ENCODE measurements at places on chromosomes 2 and 18.

GRCh38 chr2:49265471-49265870, 111.2 kb upstream of the FSHR start:
- no peak for DNase-seq

DNA sequence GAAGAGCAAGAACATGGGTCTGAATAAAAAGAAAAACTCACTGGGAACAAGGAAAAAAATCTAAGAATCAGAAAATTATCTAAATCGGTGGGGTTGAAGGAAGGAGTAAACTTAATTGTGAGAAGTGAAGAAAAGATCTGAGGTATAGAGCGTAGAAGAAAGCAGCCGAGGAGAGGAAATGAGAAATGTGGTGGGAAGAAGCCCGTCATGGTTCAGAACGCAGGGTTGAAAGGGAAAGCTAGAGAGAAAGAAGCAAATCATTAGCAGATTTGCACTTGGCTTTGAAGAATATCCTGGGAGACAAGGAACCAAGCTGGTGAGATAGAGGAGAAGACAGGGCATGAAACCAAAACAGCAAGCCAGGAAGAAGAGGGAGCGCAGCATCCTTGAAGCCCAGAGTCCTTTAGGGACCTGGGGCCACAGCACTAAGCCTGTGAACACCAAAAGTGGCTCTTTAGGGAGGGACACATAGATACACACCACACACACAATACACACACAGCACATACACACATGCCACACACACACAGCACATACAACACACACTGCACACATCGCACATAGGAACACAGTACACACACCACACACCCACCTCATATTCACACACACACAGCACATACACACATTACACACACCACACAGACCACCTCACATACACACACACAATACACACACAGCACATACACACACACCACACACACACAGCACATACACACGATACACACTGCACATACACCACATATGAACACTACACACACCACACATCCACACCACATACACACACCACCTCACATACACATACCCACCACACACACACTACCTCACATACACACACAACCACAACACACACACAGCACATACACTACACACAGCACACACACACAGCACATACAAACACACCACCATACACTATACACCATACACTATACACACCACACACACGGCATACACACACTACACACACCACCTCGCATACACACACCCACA, 274.6 kb downstream of the ETAA1 start:
- DNase-seq, result no peak

DNA sequence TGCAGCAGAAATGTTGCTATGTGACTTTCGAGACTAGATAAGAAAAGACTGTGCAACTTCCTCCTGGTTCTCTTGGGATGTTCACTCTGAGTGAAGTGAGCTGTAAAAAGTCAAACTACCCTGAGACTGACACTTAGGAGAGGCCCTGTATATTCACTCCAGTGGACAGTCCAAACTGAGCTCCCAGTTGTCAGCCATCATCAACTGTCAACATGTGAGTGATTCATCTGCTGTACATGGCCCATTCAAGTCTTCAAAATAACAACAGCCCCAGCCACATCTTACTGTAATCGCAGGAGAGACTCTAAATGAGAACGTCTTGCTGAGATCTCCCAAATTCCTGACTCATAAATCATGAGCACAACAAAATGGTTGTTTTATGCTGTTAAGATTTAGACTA, 8.5 kb upstream of the UNC80 start:
- DNase-seq, result no peak

- no peak for DNase-seq
These were observed 50.4 kb downstream of the SPATS2L start for GRCh38 chr2:200356857-200357384.

DNA sequence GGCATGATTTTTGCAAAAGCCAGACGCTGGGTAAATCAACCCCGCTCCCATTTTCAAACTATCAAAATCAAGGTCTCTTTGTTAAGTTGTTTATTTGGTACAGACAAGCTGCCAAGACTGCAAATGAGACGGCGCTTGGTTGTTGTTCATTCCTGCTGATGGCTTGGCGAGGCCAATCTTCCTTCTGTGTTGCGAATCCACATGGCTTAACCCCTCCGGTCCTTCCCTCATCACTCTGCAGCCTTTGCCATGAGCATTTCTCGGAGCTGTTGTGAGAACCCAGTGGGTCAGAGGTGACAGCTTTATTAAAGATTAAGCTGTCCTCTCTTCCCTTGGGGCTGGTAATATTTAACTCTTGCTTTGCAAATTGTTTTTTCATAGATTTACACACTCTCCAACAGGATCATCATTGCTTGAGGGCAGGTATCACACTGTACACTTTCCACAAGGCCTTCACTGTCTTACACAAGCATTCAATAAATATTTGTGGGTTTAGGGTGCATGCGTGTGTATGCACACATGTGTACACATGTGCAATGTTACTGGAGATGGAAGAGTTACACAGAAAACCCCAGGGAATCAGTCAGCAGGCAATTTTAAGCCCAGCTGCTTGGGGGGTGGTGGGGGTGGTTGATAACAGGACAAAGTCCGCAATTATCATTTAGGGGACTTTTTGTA, 27.8 kb upstream of the KCNF1 start:
- no peak for DNase-seq

DNA sequence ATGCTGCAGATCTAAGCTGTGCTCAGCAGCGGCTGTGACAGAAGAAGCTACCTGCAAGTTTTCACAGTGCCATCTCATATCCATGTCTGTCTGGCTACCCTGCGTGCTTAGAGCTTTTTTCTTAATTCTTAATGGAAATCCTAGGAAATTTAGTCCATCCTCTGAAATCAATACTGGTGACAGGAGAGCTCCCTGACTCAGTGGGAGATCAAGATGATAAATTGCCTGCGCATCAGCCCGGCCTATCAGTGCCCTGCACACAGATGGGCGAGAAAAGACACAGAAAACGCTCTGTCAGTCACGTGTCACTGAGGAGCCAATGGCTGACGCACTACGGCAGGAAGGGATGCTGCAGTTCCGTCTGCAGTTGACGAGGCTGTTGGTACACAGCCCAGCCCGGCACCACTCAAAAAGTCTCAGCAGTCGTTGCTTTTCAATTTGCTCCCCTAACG, 819.6 kb upstream of the FSHR start:
- DNase-seq, result peak; percentile 36

DNA sequence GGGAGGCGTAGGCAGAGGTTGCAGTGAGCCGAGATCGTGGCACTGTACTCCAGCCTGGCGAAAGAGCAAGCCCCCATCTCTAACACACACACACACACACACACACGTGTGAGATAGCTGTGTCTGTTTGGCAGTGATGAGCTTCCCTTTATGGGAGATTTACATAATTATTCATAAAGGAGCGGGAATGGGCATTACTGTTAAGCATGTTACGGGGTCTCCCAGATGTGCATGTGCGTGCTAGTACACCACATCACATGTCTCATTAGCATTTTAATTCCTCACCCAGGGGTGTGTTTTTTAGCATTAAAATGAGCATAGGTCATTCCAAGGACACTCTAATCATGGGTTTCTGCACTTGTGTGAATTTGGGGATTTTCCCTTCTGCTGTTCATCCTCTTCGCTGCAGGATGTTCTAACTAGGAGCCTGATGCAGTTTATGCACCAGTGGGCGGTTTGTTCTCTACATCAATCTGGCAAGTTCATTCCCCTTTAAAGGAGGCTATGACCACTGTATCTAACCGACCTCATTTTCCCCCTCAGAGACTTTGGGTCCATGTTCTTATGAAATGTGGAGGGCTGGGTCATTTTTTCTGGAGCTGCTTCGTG, 1.0 kb upstream of the FAM178B start:
- no peak for DNase-seq

DNA sequence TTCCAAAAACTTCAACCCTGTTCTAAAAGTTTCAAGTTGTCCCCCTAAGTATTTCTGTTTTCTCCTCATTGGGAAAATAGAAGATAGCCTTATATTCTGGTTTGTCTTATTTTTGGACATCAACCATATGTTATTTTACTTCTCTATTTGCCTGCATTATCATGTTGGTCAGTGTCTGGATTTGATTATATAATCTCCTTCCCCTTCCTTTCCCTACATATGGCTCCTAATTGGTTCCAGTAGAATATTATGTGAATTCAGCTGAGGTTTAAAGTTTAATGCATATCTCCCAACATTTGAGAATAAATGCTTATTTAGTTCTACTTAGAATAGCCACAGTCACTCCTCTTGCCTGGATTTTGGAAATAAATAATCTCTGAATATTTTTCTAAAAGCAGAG, 66.9 kb downstream of the OXER1 start:
- no peak for DNase-seq

- no peak for DNase-seq
These were observed 171.7 kb upstream of the HS6ST1 start for GRCh38 chr2:128490321-128490720.

GRCh38 chr2:119426801-119427395, 4.8 kb upstream of the TMEM37 start:
- no peak for DNase-seq

DNA sequence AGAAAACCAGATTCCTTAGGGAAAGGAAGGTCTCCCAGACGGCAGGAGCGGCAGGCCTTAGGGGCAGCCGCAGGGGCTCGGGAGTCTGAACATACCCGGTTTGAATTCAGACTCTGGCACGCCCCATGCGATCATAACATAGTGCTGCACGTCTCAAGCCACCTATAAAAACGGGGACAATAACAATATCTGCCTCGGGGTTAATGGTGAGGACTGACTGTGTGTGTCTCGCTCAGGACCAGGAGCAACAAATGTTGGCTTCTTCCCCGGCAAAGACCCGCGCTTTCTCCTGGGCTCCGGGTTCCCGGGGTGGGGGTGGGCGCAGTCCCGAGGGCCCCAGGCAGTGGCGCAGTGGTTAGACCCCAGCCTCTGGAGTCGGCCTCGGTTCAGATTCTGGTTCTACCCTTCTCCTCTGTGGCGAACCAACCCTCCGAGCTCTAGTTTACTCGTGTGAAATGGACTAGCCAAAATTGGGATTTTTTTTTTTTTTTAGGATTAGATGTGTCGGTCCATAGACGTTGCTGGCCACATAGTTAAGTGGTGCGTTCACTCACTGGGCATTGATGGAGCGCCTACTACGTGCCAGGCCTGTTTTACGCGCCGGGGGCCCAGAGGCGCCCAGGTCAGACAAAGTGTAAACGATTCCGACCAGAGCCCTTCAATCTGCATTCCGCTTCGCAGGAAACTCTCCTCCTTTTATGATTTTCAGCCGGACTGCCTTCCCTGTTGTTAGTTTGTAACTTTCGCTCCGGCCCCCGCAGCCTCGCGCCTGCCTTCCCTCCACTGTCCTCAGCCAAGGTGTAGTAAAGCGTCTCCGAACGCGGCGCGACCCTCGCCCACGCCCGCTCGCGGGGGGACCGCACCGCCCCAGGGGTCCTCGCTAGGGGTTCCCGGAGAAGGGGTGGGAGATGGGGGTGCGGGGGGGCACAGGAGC, 820 bp upstream of the SH3BP4 start:
- no peak for DNase-seq

DNA sequence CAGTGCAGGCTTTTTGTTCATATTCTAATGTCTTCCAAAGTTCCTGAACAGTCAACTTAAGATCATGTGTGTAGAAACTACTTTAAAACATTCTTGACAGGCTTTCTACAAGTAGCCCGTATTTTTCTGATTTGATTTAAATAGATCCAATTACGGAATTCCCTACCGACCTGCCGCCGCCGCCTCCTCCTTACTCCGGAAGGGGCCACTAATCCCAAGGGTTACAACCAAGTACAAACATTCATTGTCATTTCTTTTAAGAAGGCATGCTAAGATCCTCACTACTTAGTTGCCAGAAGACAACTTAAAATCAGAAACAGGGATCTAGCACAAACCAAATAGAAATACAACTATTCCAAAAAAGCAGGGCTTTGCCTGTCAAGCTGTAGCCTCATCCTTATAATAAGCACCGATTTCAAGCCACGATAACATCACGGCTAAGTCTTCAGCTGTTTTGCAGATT, 784 bp downstream of the WDR33 start:
- DNase-seq, result no peak

DNA sequence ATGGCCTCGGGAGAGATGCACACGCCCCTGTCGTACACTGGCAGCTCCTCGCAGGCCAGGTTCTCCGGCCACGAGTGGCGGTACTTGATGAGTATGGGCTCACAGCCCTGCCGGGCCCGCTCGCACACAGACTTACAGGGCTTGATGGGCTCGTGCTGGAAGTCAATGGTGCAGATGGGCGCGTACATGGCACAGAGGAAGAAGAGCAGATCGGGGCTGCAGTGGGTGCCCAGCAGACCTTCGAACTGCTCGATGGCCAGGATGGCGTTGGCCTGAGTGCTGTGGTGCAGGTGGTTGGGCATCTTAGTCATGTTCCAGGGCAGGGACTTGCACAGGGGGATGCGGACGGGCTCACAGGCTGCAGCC, 359 bp downstream of the FRZB start:
- DNase-seq, result no peak

DNA sequence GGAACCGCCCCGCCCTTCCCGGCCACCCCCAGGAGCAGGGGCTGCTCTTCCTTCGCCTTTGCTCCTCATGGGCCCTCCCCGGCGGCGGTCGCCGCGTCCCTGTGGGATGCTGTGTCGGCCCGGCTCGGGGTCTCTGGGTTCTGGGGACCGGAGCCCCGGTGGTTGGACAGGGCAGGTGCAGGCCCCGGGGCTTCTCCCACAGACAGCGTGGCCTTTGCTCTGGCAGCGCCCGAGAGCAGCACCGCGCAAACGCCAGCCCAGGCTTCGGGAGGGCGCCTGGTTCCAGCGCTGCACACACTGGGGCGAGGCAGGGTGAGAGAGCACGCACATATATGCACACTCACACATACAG, 9.0 kb upstream of the KCNG2 start:
- DNase-seq, result no peak

DNA sequence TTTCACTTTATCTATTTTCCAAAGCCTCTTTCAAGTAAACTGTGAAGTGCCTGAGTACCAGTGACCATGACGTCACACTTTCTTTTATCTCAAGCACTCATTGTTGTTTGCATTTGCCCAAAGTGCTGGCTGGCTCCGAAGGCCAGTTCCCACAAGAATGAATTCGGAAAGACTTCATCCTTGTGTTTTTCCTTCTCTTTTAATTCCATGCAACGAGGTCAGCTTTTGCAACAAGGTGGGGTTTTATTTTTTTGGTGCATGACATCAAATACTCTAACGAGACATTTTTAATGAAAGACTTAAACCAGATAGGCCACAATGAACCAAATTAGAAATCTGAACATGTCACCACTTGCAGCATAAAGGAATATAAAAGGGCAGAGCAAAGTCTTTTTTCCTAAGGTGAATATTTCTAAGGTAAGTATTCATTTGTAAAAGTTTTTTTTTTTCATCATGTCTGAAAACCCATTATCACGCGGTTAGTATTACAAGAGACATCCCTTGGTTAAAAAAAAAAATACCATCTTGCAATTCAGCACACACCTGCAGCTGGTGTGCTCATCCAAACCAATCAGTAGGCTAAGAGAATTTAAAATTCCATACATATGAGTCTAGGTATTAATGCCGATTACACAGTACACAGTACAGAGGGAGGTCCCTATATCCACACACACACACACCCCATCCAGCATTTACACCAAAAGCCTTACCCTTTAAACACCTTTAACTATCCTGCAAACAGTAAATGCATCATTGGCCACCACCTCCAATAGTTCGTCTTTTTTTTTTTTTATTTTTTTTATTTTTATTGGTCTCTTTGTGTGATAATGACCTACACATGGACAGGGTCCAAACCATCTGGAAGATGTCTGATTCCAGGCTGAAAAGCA, 2.3 kb downstream of the ARL4C start:
- no peak for DNase-seq
